Kasumi-1 (cell line): ENCODE measurements at places on chromosomes 3 and 15.
A peak's percentile ranks its signal among the peaks of the same experiment; 100 is the strongest.

DNA sequence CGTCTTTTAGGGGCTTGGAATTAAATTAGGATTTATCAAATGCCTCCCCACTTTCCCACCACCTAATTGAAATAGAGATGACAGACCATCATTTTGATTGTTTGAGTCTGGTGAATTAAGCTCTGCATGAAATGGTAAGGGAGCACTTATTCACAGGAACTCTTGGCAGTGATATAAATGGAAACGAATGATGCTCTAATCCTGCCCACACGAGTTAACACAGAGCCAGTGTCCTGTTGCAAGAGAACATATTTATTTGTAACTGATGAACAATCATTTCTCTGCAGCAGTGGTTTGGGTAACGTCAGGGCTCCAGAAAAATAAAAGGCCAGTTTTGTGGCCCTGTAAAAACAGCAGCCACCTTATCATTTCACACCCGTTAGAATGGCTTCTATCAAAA, 163.3 kb downstream of the FEZF2 start:
- DNase-seq, result no peak

- DNase-seq, result no peak
Observed at GRCh38 chr3:98800401-98800800, 37.3 kb downstream of the ST3GAL6 start.

GRCh38 chr3:101900736-101901135, 51.4 kb downstream of the NFKBIZ start:
- no peak for DNase-seq

GRCh38 chr3:12730506-12731242, 28.4 kb downstream of the TMEM40 start:
- DNase-seq, result no peak

DNA sequence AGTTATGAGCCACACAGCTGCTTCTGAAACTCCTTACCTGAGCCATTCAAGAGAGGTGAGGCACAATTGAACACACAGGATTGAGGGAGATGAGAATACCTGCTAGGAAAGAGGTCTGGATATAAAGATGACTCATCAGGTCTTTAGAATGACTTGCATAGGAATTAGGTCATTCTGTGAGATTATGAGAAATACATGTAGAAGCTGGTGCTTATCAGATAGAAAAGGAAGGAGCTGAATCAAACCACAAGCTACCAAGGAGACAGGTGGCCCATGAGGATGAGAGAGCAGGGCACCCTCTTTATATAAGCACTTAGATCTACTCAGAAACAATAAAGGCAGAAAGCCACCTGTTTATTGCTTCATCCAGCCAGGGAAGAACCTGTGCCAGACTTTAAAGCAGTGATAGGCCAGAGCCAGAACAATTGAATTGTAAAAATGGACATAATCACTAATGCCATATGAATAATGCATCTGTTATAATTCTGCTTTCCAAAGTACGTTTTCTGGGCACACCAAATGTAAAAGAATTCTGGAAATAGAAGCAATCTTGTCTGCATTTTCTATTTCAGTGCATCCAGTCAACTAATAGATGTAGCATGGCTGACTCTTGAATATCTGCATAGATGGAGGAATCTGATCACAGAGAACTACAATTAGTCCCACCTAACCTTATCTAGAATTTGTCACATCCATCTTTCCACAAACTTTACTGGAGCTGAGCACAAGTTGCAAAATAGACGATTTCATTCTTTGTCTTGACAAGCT, 74.9 kb downstream of the PIK3R4 start:
- no peak for DNase-seq

DNA sequence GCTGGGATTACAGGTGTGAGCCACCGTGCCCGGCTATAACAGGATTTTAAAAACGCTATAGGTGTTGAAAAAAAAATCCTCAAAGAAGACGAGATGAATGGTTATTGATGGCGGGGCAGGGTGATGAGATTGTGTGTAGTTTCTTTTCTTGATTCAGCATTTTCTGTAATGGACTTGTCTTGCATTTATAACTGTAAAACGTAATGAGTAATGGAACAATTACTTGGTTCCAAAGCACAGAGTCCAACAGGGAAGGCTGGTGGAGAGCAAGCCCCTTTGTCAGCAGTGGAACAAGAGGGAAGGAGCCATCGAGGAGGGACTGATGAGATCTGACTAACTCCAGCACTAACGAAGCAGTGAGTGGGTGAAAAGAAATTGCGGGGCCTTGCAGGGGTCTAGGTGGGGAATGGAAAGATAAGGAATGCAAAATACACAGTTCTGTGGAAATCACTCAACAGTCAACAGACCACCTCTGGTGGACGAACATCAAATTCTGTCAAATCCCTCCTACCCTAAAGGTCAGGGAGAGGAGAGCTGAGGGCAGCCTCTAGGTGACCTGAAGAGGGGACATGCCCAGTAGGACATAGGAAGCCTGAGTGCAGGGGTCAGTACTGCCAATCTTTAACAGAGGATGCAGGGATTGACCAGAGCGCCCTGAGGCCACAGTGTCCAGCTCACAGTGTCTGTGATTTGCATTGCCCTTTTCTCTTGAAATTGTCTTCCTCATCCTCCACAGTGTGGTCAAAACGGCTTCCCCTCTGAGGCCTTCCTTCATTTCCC, 23.1 kb upstream of the CDCP1 start:
- no peak for DNase-seq

- no peak for DNase-seq
Observed at GRCh38 chr15:89785064-89785773, 9.1 kb downstream of the MESP2 start.

DNA sequence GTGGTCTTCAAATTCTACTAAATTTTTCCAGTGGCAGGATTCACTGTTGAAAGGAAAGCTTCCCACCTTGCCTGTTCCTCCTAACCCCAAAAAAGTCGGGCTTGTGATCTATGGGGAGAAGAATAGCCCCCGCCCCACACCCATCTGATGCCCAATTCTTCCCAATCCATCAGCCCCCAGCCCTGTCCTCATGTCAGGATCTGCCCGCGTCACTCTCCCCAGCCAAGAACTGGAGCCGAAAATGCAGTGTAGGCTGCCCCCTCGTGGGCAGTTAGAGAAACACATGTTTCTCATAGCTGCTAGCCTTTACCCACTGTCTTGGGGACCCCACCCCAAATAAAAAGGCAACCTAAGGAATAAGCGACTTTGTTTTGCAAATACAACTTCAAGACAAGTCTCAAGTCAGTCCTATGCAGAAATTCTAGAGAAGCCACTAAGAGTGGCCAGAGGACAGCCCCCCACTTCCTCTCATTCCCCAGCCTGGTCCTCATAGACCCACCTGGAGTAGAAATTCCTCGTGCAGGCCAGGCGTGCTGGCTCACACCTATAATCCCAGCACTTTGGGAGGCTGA, 13.0 kb upstream of the CSK start:
- peak; percentile 66 for DNase-seq

DNA sequence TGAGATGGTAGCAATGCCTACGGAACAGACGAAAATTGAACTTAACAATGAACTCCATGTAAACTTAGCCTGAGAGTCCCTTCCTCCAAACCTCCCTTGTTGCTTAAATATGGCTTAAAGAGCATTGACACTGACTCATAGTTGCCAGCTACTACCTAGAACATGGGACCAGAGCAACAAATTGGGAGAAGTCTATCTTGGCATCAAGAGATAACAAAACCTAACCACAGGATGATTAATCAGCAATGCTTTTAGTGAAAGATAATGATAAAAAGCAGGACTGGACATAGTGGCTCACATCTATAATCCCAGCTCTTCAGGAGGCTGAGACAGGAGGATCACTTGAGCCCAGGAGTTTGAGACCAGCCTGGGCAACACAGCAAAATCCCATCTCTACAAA, 117.8 kb upstream of the MNS1 start:
- DNase-seq, result no peak

GRCh38 chr3:113275929-113276750, 64.8 kb downstream of the BOC start:
- DNase-seq, result no peak

- DNase-seq, result peak; percentile 59
Observed at GRCh38 chr15:97903971-97904572, 56.4 kb upstream of the ARRDC4 start.

DNA sequence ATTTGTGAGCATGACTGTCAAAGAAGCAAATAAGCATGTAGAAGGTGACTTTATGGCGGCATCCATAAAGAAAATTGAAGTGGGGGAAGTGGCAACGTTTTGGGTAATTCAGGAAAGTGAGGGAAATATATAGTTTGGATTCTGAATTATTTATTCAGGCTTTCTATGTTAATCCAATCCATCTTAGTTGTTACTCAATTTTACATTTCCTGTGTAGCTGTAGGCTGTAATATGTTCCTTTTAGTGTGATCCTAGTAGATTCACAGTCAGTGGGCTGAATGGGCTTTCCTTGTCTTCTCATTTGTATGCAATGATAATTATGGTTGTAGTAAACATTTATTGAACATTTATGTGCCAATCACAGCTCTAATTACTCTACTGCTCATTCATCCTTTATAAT, 654.1 kb downstream of the EDEM1 start:
- no peak for DNase-seq
